ENCODE measurements at places on chromosomes 13 and 19.

DNA sequence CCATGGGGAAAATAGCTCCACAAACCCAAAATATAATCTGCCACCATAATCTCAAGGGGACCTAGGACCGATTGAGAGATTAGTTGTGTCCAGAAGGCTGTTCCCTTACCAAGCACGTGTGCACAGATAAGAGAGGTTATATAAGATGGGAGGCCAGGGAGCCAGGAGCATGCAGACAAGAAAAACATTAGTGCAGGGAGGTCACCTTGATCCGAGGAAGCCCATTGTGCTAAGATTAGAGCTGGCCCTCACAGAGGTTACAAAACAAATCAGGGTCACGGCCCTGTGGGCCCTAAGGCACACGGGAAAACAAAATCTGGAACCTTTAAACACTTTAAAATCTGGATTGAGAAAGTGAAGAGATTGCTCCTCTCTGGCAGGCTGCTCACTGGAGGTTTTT, 37.7 kb downstream of the RGCC start:
- DNase-seq = no peak

DNA sequence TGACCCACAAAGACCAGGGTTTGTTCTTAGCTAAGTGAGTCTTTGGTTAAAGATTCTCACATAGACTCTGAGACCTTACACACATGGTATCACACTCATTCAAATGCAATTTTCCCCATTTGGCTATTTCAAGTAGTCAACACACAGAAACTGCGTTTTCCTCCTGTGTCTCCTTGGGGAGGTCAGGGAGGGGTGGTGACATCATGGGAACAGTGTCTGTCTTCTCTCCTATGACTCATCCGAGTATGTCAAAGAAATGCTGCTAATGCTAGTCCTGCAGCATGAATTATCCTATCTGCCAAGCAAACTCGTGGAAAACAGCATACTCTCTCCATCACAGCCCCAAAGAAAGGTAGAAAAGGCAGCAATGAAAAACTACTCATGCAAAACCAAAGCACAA, 100.2 kb downstream of the ENOX1 start:
- DNase-seq = no peak

- DNase-seq = no peak
Observed at GRCh38 chr13:33379608-33380007, 94.1 kb upstream of the STARD13 start.

GRCh38 chr19:44741258-44741731, 7.2 kb upstream of the BCL3 start:
- no peak for DNase-seq

DNA sequence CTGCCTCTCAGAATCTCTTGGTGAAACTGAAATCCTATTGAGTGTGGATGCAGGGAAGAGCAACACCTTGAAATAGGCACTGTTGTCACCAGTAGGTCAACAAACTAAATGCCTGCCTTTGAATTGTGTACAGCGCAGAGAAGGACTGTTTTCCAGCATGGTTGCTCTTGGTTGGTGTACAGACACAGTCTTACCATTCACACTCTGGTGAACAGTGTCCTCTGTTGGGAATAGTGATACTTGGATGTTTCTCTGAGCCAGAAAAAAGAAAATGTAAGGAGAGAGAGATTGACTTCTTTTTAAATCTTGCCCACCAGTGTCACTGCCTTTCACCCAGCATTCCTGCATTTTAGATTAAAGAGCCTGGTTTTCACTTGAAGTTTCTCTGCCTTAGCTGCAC, 179.7 kb downstream of the STK24 start:
- DNase-seq = no peak

GRCh38 chr19:33815380-33816340, 19.0 kb downstream of the KCTD15 start:
- no peak for DNase-seq

DNA sequence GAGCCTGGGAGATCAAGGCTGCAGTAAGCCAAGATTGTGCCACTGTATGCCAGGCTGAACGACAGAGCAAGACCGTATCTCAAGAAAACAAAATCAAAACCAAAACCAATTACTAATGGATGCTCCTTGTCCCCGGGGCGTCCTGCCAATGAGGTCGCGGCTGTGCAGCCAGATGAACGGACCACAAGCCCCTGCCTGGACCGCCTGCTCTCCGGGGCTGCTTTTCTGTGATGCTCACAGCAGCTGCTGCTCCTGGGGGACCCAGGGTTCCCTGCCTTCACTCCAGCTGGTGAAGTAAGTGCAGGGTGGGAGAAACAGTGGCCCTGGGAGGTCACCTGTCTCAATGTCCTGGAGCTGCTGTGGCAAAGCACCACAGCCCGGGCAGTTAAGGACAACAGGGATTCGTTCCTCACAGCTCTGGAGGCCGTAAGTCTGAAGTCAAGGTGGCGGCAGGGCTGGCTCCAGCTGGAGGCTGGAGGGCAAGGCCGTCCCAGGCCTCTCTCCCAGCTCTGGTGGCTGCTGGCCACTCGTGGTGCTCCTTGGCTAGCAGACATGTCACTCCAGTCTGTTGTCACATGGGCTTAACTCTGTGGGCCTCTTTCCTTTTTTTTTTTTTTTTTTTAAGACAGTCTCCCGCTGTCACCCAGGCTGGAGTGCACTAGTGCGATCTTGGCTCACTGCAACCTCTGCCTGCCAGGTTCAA, 10.1 kb downstream of the COPE start:
- DNase-seq = no peak

DNA sequence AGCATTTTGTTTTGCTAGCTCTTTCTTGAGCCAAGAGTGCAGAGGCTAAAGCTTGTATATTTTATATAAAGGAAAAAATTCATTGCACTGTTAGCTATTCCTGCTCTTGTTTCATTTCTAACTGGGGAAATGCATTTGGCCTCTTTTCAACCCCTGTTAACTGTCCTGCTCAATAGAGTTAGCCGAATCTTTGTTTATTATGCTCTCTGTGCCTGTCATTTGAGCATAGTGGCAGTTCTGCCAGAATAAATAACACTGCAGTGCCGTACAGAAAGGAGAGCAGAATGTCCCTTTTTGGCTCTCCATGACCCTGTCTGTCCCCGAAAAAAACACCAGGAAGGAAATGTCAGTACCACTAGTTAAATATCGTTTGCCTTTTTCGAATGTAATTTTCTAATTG, 350.8 kb downstream of the MYO16 start:
- no peak for DNase-seq

GRCh38 chr19:19304186-19304965, 15.9 kb downstream of the SUGP1 start:
- DNase-seq = no peak

DNA sequence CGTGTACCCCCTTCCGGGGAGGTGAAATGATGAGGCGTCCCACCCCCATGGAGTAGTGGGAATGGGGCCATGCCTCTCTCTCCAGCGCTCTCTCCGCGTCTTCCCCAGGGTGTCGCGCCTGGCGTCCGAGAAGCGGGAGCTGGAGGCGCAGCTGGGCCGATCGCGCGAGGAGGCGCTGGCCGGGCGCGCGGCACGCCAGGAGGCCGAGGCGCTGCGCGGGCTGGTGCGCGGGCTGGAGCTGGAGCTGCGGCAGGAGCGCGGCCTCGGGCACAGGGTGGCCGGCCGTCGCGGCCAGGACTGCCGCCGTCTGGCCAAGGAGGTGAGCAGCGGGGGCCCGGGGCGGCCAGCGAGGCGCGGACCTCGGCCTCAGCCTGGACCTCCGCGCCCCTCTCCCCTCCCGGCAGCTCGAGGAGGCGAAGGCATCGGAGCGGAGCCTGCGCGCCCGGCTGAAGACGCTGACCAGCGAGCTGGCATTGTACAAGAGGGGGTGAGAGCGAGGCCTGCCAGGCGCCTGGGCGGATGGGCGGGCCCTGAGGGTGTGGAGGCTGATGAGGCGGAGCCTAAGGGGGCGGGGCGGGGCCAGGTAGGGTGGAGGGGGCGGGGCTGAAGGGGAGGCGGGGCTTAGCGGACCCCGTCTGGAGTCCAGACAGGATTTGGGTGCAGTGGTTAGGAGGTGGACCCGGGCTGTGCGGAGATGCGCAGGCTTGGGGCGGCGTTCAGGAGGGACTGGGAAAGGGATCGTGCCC, 7.7 kb downstream of the PGLYRP1 start:
- no peak for DNase-seq

DNA sequence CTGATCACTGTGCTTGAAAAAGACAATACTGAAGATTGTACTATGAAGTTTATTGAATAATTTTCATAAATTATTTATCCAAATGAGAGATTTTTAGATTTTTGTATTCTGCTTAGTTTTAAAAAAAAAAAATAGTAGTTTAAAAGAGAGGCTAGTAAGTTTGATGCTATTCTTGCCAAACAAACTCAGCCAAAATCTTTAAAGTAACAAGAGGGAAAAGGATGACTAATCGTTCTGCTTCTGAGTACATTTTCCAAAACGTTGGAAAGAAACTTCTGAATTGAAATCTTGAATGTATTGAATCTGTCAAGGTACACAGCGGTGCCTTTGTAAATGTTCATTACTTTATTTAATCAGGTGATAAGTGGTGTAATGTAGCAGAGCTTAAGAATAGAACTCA, 34.4 kb downstream of the NUP58 start:
- no peak for DNase-seq

DNA sequence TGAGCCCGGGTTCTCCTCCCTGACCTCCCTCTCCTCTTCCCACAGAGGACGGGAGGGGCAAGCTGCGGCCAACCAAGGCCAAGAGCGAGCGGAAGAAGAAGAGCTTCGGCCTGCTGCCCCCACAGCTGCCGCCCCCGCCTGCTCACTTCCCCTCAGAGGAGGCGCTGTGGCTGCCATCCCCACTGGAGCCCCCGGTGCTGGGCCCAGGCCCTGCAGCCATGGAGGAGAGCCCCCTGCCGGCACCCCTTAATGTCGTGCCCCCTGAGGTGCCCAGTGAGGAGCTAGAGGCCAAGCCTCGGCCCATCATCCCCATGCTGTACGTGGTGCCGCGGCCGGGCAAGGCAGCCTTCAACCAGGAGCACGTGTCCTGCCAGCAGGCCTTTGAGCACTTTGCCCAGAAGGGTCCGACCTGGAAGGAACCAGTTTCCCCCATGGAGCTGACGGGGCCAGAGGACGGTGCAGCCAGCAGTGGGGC, 162.2 kb downstream of the KDM4B start:
- DNase-seq = no peak

- no peak for DNase-seq
Observed at GRCh38 chr13:23767838-23768237, 121.4 kb downstream of the MIPEP start.

DNA sequence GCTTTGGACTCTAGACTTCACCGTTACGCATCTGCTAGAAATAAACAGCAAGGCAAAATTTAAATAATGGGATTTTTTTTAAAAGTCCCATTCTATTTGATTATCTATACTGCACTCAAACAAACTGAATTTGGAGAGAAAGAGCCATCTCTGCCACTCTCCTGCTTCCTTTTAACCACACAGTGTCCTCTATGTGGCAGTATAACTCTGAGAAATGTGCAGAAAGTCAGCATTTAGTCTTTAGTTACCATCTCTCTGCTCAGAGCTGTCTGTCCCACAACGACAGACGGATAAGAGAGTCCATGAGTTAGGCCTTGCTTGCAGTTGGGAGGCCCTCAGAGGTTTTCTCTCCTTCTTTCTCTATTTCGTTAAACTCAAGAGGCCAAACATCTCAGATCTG, 21.2 kb downstream of the CCNA1 start:
- no peak for DNase-seq

GRCh38 chr13:50291611-50292010, 276.4 kb downstream of the KCNRG start:
- no peak for DNase-seq

DNA sequence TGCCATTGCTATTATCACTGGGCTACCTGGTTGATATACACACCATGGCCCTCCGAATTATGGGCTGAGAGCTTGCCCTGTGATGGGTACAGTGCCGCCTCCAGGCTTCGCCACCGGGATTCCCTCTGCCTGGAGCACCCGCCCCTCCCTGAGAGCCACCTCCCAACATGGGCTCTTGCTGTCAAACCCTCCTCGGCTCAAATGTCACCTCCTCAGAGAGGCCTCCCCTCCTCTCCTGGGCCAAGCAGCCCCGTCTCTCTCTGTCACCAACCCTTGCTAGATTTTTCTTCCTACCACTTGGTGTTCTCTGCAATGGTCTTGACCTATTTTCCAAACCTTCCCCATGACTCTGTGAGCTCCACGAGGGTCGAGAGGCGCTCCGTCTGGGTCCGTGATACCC, 12.2 kb upstream of the TLE2 start:
- DNase-seq = no peak

DNA sequence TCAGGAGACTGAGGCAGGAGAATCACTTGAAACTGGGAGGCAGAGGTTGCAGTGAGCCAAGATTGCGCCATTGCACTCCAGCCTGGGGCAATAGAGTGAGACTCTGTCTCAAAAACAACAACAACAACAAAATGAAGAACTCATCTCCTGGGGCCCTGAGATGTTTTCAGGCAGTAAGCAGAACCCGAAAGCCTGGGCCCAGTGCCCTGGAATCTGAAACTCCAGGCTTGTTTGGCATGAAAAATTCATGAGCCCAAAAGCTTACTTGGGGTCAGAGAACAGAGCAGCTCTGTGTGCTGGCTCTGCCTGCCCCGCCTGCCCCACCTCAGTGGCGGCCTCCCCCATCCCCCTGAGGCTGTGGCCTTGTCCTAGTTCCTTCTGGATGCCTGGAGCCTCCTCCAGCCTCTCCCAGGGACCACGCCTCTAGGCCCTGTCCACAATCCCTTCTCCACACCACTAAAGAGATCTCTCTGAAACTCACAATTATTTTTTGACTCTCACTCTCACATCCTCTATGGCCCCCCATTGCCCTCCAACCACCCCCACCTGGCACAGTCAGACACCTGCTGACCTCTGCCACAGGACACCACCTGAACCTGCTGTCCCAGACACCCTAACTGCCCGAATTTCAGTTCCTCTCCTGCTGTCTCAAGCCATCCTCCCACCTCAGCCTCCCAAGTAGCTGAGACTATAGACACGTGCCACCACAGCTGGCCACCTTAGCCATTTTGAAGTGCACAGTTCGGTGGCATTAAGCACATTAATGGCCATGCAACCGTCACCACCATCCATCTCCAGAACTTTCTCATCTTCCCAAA, 6.9 kb upstream of the AP1M2 start:
- no peak for DNase-seq

- DNase-seq = no peak
Observed at GRCh38 chr13:29902632-29903305, 52.4 kb upstream of the UBL3 start.

- DNase-seq = no peak
Observed at GRCh38 chr13:96214824-96215445, 125.0 kb downstream of the HS6ST3 start.

- DNase-seq = no peak
Observed at GRCh38 chr19:34588249-34588648, 88.7 kb downstream of the SCGB2B2 start.

- no peak for DNase-seq
Observed at GRCh38 chr13:34678154-34678553, 263.9 kb upstream of the NBEA start.

All from cerebellar nuclear complex (tissue), 1 donor.